Liver (tissue), 10 donors: ENCODE measurements at places on chromosomes 1 and 21. TPM values are rescaled to one million over a fixed set of nuclear protein-coding genes. Genes with fewer than 3 reads are reported as not detected.

Gene CFHR5
- 110 TPM for polyA plus RNA-seq

Gene HJV
- 115 TPM for polyA plus RNA-seq

Gene ETV3L
- polyA plus RNA-seq: not detected

Gene SPTA1
- polyA plus RNA-seq: not detected

Gene RHBDL2
- polyA plus RNA-seq: 0.28 TPM

Gene KRTAP13-2
- not detected for polyA plus RNA-seq

Gene S100A6
- 30.0 TPM for polyA plus RNA-seq

Gene VANGL2
- 0.07 TPM for polyA plus RNA-seq

Gene AMY1C
- polyA plus RNA-seq: not detected
